ENCODE measurements at places on chromosomes 7 and 10. TPM values are rescaled to one million over a fixed set of nuclear protein-coding genes. Genes with fewer than 3 reads are reported as not detected.

DNA sequence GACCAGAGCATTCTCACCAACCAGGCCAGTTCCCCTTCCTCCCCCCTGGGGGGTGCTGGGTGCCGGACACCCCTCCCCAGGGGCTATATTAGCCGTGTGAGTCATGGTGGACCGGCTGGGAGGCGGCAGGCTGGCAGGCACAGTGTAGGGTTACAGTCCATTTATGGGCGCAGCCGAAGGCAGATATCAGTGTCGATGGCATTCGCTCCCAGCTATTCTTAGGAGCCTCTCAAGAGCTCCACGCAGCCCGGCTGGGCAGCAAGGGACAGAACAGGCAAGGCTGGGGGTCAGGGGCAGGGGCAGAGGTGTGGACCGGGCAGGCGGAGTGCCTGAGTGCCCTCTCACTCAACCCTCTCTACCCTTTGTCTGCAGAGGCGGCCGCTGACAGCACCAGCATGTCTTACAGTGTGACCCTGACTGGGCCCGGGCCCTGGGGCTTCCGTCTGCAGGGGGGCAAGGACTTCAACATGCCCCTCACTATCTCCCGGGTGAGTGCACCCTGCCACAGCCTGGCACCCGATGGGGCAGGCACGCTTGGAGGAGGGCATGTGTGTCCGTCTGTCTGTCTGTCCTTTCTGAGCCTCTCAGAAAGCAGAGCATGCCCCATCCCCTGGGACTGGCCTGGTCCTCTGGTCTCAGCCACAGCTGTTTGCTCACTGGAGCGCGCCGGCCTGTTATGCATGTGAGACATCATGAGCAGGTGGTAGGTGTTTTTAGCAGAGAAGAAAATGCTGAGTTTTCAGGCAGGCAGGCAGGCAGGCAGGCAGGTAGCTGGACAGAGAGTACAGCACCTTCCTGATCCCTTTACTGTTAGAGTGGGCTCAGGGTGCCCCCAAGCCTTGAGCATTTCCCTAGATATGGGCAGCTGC, at the start of gene LDB3:
TSS of gene LDB3 (plus strand) at position 215 of the 869 bp plus-strand sequence. CDS start at position 396, 181 bp downstream.
- DNase-seq, result peak; percentile 58

- peak; percentile 26 for DNase-seq
Observed at GRCh38 chr10:4034907-4035598, 250.0 kb upstream of the KLF6 start.

CDH23 gene
- 0.07 TPM for total RNA-seq

- no peak for DNase-seq
Observed at GRCh38 chr7:80443325-80443724, 68.5 kb downstream of the GNAT3 start.

ZPBP gene
- not detected for total RNA-seq

DNA sequence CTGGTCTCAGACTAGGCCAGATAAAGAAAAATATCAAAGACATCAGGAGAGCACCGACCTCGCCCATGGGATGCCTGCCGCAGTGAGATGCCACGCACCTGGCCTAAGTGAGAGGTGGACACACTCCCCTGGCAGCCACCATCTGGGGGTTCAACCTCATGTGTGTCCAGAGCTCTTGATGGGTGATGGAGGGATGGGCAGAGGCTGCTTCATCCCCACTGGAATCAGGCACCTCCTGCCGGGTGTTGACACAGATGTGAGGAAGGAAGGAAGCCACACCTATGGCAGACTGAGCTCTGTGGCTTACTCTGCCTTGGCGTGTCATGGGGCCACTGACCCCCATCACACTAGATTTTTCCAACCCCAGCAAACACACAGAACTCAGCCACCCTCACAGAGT, 11.4 kb downstream of the ZNF488 start:
- DNase-seq, result no peak
